Activated CD4-positive, alpha-beta T cell treated with anti-CD3 and anti-CD28 coated beads, Interleukin-2, amount 50 U/mL, for 16 hours (primary cell): ENCODE measurements at places on chromosomes 12 and 14.
A peak's percentile ranks its signal among the peaks of the same experiment; 100 is the strongest.

- DNase-seq, result no peak
Observed at GRCh38 chr12:70831543-70831942, 89.0 kb downstream of the PTPRR start.

DNA sequence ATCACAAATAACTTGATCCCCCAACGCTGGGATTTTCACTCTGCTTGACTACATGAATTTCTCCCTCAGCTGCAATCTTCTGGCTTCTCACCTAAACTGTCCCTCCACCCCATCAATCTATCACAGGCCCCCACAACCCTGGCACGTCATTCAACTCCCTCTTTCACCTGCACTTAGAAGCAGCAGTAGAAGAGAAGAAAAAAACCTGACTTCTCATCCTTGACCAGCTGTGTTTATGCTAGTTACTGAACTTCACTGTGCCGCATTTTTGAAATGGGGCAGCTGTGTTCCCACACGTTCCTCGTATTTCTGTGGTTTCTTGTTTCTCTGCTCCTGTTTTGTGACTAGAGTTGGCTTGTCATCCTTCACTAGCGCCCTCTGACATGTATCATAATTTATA is 35.0 kb downstream of the ITPR2 start:
- no peak for DNase-seq

- no peak for DNase-seq
Observed at GRCh38 chr12:30796313-30796780, 41.6 kb upstream of the CAPRIN2 start.

DNA sequence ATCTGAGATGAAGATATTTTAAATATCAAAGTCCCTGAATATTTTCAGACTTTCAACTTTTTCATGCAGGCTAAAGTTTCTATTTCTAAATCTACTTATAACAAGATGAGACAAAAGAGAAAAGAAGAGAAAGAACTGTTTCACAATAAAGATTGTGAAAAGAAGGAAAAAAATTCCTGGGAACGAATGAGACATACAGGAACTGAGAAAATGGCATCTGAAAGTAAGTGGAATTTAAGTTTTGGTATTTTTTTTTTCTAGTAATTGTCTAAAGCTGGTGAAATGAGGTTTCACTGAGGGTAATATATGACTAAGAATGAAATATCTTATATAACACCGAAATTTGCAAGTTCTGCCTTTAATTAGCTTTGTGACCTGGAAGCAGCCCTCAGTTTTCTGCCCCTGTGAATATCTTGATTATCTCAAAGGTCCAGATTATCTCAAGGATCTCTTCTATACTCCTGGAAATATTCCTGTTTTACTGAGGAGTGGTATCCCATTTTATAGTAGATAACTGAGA is 55.7 kb upstream of the PRPF39 start:
- DNase-seq, result no peak

GRCh38 chr12:98002887-98003493 is 512.4 kb upstream of the TMPO start:
- DNase-seq, result peak; percentile 50

DNA sequence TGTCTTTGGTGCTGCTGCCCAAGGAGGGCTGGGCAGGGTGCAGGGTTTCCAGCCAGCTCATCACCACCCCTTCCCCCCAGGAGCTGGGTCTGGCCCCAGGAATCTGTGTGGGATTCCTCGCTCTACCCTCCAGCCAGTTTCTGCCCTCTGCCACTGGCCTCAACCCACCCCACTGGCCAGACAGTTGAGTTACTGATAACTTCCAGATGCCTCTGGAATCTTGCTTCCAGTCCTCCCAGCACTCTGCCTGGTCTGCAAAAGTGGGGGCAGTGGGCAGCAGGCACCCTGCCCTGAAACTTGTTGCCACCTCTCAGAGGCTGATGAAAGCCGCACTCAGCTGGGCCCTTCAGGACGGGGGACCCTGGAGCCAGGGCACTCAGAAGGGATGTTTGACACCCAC is 20.1 kb upstream of the TBX3 start:
- DNase-seq, result no peak

- no peak for DNase-seq
Observed at GRCh38 chr14:97640031-97640430, 842.8 kb downstream of the VRK1 start.

DNA sequence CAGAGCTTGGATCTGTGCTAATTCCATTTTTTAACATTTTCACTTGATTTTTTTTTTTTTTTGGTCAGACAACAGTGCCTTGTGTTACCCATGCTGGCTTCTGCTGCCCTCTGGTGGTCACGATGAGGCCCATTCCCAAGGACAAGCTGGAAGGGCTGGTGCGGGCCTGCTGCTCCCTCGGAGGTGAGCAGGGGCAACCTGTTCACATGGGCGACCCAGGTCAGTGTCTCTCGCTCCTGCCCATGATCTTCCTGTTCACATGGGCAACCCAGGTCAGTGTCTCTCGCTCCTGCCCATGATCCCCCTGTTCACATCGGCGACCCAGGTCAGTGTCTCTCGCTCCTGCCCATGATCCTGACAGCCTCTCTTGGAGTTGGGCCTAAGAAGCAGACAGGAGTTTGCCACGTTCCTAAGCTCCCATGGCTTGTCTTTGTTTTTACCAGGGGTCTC is 59.4 kb downstream of the DGLUCY start:
- DNase-seq, result peak; percentile 84

DNA sequence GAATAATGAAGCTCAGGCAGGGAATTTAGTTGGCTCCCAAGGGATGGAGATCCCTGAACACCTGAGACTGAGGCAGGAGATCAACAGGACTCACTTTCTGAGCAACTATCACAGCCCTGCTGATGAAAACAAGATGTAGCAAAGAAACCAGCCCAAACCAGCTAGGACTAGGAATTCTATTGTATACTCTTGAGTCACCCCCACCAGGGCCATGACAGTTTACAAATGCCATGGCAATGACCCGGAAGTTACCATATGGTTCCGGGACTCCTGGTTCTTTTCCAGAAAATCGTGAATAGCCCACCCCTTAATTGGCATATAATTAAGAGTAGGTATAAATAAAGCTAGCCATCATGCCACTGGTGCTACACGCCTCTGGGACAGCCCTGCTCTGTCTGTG is 46.0 kb upstream of the OASL start:
- no peak for DNase-seq

- DNase-seq, result peak; percentile 88
Observed at GRCh38 chr12:120725659-120726509, at the start of gene ACADS. ACADS (plus strand) TSS chr12:120725826; CDS start chr12:120725886, 60 bp downstream.

GRCh38 chr14:100785626-100786025 is 40.3 kb upstream of the MEG3 start:
- no peak for DNase-seq

GRCh38 chr14:92546347-92547053 is 32.9 kb downstream of the RIN3 start:
- no peak for DNase-seq

GRCh38 chr12:69389831-69390230 is 30.3 kb downstream of the YEATS4 start:
- DNase-seq, result no peak

GRCh38 chr12:117028254-117028653 is 71.0 kb downstream of the TESC start:
- no peak for DNase-seq

DNA sequence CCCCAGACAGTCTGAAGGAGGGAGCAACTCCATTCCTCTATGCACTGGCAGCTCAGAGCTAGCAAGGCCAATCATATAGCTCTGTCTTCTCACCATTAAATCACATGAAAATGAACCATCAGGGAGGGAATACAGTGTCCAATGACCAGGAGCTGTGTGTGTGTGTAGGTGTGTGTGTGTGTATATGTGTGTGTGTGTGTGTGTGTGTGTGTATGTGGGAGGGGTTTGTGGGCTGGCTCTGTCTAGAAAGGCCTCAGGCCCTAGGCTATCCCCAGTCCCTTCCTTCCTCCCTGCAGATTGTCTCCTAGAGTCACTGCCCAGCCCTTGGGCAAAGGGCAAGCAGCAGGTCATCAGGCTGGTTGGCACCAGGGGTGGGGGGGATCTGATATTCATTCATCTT is 5.7 kb upstream of the SUSD6 start:
- DNase-seq, result no peak

DNA sequence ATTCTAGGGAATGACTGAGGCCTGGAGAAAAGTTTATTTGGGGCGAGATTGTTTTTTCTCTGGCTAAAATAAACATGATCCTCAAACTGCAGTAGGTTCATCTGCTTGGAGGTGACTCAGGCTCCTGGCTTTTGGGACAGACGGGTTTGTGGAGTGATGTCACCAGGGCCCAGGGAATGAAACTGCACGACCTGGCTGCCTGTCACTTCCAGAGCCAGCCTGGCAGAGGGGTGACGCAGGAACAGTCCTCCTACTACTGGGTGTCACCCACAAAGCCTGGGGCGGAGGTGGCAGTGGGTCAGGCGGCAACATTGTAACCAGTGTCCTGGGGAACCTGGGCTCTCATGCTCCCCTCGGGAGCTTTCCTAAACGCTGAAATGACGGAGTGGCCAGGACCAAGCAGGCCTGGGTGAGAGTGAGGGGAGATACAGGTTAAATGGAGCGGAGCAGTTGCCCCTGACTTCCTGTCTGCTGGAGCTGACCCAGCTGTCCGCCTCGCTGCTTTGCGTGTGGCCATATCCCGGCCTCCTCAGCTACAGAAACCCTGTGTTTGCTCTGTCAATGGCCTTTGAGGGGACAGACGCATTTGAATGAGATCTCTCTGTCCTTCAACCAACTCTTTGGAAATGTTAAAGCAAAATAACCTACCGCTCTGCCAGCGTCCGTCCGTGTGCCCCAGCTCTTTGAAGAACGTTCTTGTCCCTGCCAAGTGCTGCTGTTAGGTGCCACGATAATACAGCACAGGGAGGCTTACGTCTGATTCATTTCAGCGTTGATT is 6.5 kb downstream of the HIP1R start:
- DNase-seq, result no peak

DNA sequence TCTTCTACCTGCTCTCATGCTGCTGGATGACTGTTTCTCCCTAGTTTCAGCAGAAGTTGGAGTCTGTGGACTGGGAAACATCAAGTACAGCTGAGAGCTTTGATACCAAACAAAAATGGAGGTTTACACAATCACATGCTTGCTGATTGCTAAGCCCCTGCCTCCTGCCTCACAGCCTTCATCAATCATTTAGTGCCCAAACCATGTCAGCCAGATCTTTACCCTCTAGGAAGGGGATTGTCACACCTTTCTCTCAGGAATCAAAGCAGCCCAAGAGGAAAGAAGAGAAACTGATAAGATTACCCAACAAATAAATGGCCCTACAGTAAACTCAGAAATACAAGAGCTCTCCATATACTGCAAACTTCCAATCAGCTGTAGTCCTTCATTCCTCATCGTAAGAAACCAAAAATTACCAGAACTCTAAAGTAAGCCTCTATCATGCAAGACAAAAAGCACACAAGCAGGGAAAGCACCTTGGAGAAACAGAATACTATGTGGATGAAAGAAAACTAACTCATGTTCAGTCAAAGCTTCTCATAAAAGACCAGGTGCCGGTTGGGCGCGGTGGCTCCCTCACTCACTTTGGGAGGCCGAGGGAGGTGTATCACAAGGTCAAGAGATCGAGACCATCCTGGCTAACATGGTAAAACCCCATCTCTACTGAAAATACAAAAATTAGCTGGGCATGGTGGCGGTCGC is 63.6 kb upstream of the RESF1 start:
- DNase-seq, result no peak

DNA sequence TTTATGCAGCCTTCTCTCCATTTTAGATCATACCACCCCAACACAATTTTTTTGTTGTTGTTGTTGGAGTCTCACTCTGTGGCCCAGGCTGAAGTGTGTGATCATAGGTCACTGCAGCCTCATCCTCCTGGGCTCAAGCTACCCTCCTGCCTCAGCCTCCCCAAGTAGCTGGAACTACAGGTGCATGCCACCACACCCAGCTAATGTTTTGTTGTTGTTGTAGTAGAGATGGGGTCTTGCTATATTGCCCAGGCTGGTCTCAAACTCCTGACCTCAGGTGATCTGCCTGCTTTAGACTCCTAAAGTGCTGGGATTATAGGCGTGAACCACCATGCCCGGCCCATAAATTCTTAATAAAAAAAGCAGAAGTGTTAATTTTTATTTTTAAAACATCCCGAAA is 111.6 kb downstream of the PLXNC1 start:
- DNase-seq, result no peak

GRCh38 chr14:98904677-98905076 is 367.3 kb downstream of the BCL11B start:
- DNase-seq, result no peak

GRCh38 chr14:101665478-101666078 is 95.9 kb upstream of the PPP2R5C start:
- peak; percentile 50 for DNase-seq

- peak; percentile 2 for DNase-seq
Observed at GRCh38 chr12:107514887-107515445, 170.6 kb upstream of the PWP1 start.

DNA sequence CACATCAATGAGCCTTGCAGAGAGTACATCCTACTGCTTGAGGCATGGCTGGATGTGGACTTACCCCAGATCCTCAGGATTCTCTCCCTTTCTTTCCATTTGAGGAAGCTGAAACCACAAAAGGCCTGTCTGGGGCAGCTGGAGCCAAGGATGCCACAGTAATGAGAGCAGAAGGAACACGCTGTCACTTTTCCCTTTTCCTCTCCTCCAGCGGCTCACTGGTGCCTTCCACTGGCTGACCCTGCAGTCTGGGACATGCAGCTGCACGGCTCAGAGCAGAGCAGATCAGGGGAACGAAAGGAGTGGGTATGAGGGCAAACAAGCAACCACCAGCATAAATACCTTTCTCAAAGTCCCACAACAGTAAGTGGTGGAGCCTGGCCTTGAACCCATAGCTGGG is 78.2 kb downstream of the GAS2L3 start:
- DNase-seq, result no peak

- no peak for DNase-seq
Observed at GRCh38 chr12:50647031-50647430, 116.9 kb upstream of the ATF1 start.

DNA sequence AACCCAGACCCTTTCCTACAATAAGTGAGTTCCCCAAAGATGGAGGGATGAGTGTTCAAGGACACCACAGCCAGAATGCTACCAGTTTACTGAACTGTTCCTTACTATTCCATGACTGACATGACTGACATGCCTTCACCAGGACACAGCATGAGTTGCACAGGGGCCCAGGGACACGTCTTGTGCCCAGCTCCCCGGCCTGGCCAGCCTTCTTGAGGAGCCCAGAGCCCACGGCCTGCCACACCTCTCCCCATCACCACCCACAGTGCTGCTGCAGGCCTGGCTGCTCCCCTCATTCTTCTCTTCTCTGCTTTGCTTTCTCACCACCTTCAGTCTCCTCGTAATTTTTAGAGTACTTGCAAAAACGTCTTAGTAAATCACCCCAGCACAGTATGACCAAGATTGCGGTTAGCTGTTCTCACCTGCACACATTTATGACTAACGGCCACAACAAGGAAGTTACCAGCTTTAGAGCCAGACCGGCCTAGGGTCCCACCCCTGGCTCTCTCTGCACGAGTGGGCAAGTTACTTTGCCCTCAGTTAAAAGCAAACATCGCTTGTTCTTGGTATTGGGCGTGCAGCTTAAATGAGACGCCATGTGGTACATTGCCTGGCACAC is 18.5 kb downstream of the PPP2R5E start:
- peak; percentile 21 for DNase-seq

- DNase-seq, result no peak
Observed at GRCh38 chr12:52947738-52948423, 1.0 kb upstream of the KRT18 start.
